ENCODE measurements at places on chromosomes 1 and 21. TPM values are rescaled to one million over a fixed set of nuclear protein-coding genes. Genes with fewer than 3 reads are reported as not detected.

Gene GBP5
- total RNA-seq: not detected

Gene ADARB1
- total RNA-seq: 18.1 TPM

Gene BGLAP
- total RNA-seq: 2.6 TPM

Gene PTPN22
- 0.89 TPM for total RNA-seq

Gene NCAM2
- not detected for total RNA-seq

Gene KISS1
- not detected for total RNA-seq

Gene RUNX3
- total RNA-seq: not detected

Gene SLC16A4
- total RNA-seq: 11.0 TPM

Gene PCAT6
- total RNA-seq: 5.4 TPM

Gene HCRTR1
- not detected for total RNA-seq

Gene SPRR2E
- total RNA-seq: not detected

Gene BCL2L15
- 2.3 TPM for total RNA-seq

Gene OVAAL
- total RNA-seq: not detected

Gene TFF3
- not detected for total RNA-seq

Gene TNNI3K
- total RNA-seq: not detected

Gene CDA
- total RNA-seq: not detected

Gene SH2D5
- 14.0 TPM for total RNA-seq

Gene MIXL1
- not detected for total RNA-seq

Gene S100A7A
- total RNA-seq: not detected

Gene GBP2
- 2.2 TPM for total RNA-seq

Gene KCNA10
- total RNA-seq: not detected

Gene KIF17
- 1.9 TPM for total RNA-seq

Gene CD53
- total RNA-seq: not detected

Gene FAM72D
- total RNA-seq: 11.9 TPM

Gene AGT
- not detected for total RNA-seq

Gene AVPR1B
- not detected for total RNA-seq

Gene UAP1
- 542 TPM for total RNA-seq

Gene LORICRIN
- total RNA-seq: not detected

Gene SDE2
- total RNA-seq: 59.3 TPM

Gene LPAR3
- 1.1 TPM for total RNA-seq

Gene BMP8B
- 0.21 TPM for total RNA-seq

Gene KRTAP12-2
- total RNA-seq: not detected

Gene NFASC
- total RNA-seq: 0.98 TPM

Gene PRRX1
- total RNA-seq: not detected

Gene SPRR2F
- total RNA-seq: not detected

Gene BMP8A
- total RNA-seq: not detected

Gene ZZZ3
- total RNA-seq: 83.9 TPM

Gene FBXO2
- 3.3 TPM for total RNA-seq

Gene SPTA1
- not detected for total RNA-seq

Gene KCND3
- total RNA-seq: not detected

Gene PTGFRN
- 61.0 TPM for total RNA-seq

Gene C4BPA
- total RNA-seq: not detected

Gene F3
- total RNA-seq: 296 TPM

Gene WNT2B
- total RNA-seq: 1.7 TPM

Gene OR2T10
- total RNA-seq: not detected

Gene ADAMTS4
- total RNA-seq: not detected

Gene TCHH
- 0.22 TPM for total RNA-seq

Gene TSPEAR
- not detected for total RNA-seq

Gene EFCAB14
- 33.9 TPM for total RNA-seq

Gene ASPM
- 32.8 TPM for total RNA-seq

Gene CASZ1
- total RNA-seq: 13.2 TPM

Measured in MCF 10A (cell line).